GM19239 (cell line): ENCODE measurements at places on chromosomes 16 and 17.

DNA sequence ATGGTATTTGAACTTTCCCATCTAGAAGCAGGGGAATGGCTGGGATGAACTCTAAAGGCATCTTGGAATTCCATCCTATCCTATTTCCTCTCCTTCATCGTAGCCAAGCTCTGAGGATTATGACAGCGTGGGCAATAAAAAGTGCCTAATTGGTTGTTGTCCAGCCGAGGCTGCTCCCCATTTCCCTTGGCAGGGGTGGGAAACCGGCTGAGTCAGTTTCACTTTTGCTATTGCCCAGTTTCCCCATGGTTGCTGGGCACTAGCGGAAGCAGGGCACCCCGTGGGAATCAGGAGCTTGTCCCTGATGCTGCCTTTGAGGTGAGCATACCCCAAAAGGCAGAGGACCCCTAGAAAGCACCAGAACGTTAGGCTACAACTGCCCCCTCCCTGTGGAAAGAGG, 13.8 kb upstream of the SP2 start:
- DNase-seq = no peak

DNA sequence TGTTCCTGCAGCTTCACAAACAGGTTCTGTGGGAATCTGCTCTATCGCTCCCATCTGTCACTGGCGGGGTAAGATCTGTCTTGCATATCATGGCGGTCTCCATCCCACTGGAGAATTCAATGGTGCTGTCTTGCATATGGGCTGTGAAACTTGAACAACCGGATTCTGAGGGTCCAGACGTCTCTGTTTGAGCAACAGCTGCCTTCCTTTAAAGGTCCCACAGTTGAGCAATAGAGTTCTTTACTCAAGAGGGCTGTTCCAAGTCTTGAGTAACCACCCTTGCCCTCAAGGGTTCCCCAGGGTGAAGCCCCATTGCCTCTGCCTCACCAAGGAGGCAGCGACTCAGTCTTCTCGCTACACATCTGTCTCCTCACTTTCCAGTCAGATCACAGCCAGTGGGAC, 50.8 kb downstream of the ZFHX3 start:
- DNase-seq = no peak

DNA sequence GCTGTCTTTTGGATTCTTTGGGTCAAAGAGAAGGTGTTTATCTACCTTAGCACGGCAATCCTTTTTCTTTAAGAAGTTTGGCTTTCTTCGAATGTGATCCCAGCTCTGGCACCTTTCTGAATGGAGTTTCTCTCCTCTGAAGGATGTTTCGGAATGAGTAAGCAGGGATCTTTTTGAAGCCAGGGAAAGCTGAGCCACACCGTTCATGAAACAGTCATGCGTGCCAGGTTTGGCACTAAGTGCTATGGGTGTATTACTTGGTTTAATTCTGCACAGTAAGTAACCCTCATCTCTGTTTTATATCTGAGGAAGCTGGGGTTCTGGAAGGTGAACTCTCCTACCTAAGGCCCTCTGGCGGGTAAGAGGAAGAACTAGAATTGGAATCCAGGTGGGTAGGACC, 234.5 kb downstream of the NTN1 start:
- DNase-seq = no peak

DNA sequence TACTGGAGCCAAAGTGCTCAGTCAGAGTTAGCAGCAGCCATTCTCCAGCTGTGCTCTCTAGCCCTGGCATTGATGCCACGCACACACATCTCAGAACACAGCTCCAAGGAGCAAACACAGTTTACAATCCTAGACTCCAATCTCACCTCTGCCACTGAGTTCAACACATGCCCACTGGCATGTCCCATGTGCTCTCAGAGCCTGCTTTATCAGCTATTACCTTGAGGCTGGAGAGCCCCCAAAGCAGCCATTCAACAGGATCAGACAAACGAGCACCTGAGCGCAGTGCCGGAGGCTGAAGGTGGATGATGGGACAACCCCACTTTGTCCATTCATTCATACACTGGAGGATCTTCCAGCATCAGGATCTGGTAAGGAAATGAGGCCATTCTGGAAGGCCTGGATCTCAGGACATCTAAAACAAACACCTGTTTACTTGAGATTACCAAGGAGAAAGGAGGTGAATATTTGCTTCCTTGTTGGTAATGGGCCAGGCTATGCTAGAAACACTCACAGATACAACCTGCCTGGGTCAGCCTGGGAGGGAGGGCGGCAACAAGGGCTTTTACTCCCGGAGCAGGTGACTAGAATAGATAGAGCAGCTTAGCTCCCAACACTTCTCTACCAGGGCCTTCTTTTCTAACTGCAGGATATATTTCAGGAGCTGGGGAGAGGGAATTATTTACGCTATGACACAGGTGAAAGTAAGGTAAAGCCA, 25.4 kb downstream of the RANBP10 start:
- DNase-seq = no peak

DNA sequence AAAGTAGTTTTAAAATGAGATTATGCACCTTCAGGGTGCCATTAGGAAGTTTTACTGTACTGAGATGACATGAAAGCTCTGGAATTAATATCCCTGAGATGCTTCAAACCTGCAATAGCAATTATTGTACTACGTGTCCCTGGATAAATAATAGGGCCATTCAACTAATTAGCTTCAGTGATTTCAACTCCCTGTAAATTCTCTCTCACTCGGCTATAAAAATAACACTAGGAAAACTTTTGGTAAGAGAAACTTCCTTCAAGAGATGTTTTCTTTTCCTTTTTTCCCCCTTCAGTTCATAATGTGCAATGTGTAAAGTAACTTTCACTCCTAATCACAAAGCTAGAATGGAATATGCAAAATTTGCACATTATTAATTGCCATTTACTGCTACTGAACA, 146.4 kb downstream of the SNX11 start:
- DNase-seq = no peak

DNA sequence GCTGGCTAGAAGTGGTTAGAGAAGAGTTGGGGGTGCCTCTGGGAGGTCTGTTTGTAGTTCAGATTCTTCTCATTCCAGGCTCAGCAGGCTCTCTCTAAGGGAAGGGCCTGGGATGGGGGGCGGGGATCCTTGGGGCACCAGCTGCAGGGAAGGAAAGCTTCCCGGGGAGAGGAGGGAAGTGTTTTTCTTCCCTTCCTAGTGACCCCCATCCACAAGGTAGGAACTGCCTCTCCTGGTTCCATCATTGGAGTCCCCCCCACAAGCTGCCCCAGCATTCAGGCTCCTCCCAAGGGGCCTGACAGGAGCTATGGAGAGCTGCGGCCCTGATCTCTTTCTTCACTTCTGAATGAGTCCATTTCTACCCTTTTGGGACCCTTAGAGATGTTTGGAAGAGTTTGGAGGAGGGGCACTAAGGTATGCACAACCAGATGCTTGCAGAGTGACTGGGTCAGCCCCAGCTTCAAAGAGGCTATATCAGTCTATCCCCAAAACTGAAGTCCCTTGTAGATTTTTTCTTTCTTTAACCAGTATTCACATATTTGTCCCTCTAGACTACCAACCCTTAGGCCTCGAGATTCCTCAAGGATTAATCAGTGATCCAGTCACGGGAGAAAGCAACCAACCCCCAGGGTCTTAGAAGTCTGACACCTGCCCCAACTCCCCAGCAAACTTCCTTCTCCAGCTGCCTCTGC, 13.9 kb upstream of the FZD2 start:
- no peak for DNase-seq

- DNase-seq = no peak
These were observed 7.4 kb downstream of the USP22 start for GRCh38 chr17:21035406-21035805.

DNA sequence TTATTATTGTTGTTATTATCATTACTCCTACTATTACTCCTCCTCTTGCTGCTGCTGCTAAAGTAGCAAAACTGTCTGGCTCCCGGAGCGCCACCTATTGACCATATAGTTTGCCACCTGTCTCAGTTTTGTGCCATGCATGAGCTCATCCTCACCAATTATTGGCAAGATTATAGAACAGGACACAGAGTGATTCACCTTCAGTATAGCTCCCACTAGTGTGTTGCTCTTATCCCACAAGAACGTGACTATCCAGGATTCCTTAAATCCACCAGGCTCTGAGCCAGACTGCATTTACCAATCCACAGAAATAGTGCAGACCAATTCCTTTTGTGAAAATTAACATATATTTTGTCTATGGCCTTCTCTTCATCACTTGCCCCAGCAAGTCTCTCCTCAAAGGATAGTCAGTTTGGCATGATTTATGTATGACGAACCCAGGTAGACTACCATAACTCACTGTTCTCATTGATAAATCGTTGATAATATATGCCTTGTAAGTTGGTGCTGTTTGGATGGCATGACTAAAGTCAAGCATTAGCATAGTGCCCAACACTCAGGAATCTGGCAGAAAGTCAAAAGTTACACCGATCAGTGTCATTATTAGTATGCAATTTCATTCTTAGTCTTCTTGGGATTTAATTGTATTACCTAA, 405.5 kb upstream of the HSBP1 start:
- DNase-seq = no peak

DNA sequence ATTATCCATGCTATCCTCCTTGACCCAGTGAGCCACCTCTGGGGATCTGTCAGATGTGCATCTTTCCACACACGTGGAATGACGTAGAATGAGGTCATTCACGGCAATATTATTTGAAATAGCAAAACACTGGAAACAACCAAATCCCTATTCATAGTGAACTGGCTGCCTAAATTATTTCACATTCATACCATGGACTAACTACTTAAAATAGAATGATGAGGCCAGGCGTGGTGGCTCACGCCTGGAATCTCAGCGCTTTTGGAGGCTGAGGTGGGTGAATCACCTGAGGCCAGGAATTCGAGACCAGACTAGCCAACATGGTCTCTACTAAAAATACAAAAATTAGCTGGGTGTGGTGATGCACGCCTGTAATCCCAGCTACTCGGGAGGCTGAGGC, 75.5 kb downstream of the RAP1GAP2 start:
- no peak for DNase-seq

GRCh38 chr16:79004309-79004708, 596.2 kb downstream of the MAF start:
- no peak for DNase-seq

GRCh38 chr17:80859002-80859941, 132.4 kb upstream of the CHMP6 start:
- no peak for DNase-seq

DNA sequence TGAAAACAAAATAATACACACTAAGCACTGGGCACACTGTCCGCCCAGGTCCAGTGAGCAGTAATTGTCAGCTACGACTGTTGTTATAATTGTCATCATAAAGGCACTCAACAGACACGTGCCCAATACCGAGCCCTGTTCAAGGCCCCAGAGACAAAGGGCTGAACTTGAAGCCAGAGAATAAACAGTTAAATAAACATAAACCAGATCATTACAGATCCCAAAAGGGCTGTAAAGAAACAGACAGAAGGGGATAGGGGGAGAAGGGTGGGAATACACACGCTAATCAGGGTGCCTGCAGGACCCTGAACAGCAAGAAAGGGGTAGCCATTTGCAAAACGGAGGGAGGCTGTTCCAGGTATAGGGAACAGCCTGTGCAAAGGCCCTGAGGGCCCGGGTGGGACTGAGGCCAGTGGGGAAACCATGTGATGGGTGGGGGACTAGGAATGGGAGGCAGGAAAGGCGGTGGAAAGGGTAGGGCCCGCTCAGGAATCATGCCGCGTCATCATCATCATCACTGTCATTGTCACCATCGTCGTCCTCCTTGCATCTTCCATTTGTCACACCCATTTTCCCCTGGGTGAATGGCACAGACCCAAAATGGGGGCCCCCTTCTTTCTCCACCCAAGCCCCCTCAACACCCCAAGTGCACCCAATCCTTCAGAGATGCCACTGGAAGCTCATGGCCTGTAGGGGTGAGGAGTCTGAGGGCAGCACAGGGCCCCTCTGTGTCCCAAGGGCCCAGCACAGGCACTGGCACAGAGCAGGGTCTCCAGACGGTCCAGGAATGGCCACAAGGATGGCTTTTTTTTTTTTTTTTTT, 6.3 kb downstream of the CARHSP1 start:
- no peak for DNase-seq

- DNase-seq = no peak
These were observed 195.4 kb upstream of the C17orf78 start for GRCh38 chr17:37180376-37180775.

GRCh38 chr16:51175081-51175480, 24.0 kb upstream of the SALL1 start:
- no peak for DNase-seq

- peak; percentile 58 for DNase-seq
These were observed 7.6 kb downstream of the EPX start for GRCh38 chr17:58200024-58200633.

DNA sequence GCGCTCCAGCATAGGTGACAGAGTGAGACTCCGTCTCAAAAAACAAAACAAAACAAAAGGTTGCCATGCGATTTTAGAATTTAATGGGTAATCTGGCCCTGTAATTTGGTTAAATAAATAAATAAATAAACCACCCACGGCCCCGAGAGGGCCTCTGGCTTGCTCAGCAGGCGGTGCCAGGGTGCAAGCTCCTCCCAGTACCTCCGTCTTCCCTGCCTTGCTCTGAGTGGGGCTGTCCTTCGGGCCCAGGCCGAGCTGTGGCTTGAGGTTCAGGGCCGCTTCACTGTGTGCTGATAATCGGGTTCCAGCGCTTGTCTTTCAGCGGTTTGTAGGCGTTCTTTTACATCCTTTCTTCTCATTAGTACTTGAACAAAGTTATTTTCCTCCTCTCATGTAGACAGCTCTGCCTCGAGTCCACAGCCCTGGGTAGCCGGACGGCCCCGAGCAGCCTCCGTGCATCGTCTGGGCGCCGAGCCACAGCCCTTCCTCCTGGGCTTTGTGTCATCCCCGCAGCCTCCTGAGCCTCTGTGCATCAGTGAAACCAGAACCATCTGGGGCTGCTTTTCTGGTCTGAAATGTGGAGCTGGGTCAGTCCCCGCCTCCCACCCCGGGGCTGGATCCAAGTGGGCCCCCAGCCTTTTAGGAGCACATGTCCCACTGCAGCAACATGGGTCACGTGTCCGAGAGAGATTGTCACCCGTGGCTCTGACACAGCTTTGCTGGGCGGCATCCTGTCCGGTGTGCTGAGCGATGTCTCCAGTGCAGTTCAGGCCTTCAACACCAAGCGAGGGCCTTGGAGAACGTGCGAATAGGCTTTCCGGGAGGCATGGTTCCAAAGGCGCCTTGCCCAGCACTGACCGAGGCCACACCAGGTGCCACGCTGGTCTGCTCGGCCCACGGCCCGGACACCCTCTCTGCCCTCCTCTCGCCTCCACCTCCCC, 157.4 kb upstream of the CHMP6 start:
- no peak for DNase-seq

DNA sequence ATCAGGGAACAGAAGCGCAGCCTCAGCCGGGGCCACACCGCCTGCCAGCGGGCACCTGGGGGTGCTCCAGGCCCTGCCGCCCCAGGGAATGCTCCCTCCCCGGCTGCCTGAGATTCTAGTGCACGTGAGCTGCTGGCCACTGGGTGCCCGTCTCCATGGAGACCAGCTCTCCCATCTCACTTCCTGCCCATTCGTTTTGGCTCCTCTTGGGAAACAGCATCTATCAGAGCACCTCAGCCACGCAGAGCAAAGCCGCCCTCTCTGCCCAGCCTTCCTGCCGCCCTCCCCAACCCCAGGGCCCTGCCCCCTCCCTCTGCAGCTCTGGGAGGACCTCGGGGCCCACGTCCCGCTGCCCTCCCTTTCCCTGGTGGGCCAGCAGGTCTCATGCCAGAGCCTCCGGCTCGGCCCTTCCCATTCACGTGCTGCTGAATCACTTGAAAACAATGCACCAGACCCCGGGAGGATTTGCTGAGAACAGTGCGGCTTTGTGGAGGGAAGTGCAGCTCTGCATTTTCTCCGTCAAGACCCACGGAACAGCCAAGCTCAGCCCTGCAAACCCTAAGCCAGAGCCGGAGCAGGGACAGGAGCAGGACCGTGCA, 19.4 kb downstream of the CEP295NL start:
- no peak for DNase-seq
